ENCODE measurements at places on chromosomes 2 and 18.

DNA sequence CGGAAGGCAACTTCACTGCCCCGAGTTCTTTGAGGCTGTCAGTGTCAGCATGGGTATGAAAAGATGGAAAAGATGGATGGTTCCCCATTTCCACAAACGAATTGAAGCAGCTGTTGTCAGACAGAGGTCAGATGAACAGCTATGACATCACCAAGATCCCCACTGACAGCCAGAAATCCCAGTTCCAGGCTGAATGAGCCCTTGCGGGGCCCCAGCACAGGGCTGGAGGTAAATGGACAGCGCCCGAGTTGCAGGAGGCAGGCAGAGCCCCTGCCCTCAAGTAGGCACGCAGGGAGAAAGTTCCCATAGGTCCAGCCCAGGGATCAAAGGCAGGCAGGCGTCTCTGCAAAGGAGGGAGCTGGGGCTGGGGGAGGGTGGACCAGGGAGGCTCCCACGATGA lies 169.5 kb upstream of the AGAP1 start:
- no peak for DNase-seq

DNA sequence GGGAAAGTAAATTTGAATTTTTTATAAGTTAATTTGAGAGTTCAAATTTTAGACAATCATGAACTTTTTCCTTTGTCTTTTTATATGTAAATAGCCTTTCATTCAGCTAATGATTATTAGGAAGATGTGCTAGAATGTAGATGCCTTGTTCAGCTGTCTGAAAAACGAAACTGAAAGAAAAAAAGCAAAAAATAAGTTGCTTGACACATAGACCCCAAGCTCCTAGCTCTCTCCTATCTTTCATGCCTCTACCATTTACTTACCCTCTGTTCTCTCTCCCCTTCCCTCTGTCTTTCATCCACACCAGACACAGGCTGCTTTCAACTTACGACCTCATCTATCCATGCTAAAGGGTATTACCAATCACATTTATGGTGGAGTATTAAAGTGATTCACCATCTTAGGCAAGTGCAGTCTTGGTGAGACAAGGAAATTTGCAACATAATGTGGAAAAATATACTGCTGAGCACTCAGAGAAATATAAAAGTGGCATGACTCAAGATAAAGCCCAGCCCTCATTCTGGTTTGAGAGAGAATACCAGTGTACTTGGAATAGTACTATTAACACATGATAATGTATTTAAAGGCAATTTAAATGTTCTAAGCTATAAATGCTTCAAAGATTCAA lies 425.6 kb downstream of the SUCLG1 start:
- DNase-seq = no peak

DNA sequence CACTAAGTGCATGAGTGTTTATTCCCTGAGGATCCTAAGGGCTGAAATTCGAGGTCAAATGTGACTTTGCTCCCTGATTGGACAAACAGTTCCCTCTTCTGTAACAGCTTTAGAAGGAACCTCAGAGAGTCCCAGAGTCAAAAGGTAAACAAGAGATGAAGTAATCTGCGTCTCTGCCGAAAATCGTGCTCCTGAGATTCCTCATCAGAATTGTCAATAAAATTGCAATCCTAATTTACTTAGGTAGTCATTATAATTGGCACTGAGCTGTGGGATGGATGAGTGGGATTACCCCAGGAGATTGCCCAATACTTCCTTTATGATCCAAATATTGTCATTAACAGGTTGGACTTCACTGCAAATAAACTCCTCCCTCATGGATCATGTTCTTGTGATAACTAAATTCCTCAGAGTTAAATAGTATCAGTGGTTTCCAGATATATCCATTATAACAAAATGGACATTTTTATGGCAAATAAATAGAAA lies 907 bp upstream of the SUCLG1 start:
- no peak for DNase-seq

DNA sequence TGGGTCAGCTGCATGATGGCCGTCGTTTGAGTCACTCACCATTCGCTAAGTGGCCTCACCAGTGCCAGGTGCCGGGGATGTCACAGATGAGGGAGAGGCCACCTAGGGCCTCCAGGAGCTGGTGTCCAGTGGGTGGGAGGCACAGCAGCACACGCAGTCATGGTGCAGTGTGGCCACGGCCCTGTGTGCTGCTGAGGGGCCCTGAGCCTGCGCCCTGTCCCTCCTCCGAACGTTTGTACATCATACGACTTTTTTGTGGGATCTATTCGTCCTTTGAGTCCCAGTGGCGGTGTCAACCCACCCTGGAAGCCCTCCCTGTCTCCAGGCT lies 30.1 kb upstream of the ODC1 start:
- DNase-seq = no peak

DNA sequence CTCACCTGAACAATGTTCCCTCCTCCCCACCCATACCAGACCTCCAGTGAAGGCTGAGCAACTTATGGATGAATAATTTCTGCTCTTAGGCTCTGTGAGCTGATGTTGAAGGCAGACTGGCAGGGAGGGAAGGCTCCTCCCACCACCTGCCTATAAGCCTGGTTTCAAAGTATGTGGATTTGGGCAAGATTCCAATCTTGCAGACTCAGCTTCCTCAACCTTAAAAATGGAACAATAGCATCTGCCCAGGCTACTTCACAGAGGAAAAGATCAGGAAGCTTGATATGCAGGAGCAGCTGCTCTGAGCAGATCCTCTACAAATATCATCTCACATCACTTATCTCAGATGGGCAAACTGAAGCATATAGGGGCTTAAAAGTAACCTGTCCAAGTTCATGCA lies 112.2 kb downstream of the ZFP36L2 start:
- DNase-seq = no peak

- no peak for DNase-seq
Measured at GRCh38 chr2:164922134-164922533, 33.2 kb downstream of the SLC38A11 start.

- no peak for DNase-seq
Measured at GRCh38 chr2:160826496-160826895, 332.9 kb upstream of the RBMS1 start.

DNA sequence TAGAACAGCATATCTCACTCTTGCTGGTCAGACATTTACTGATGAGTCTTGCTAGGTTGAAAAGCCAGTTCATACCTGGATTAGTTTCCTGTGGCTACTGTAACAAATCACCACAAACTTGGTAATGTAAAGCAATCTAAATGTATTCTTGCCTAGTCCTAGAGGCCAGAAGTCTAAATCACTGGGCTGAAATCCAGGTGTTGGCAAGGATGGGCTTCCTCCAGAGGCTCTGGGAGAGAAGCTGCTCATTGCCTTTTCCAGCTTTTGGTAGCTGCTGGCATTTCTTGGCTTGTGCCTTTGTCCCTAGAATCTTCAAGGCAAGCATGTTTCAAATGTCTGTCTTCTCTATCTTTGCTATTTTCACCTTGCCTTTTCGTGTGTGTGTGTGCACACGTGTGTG lies 62.3 kb upstream of the MAP4K3 start:
- DNase-seq = no peak

DNA sequence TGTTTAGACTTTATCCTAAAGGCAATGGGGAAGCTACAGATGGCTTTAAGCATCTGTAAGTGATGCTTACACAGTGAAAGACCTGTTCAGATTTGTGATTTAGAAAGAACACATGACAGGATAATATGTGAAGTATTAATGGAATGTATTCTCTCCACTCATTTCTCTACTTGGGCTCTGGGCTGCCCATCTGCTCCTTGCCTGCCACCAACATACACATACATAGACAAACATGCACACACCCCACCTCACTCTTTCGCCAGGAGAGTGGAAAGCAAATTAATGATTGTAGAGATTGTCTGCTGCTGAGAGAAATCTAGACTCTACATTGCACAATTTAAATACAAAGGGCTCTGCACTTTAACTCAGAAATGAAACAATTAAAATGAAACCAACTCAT lies 61.0 kb upstream of the NFE2L2 start:
- no peak for DNase-seq

DNA sequence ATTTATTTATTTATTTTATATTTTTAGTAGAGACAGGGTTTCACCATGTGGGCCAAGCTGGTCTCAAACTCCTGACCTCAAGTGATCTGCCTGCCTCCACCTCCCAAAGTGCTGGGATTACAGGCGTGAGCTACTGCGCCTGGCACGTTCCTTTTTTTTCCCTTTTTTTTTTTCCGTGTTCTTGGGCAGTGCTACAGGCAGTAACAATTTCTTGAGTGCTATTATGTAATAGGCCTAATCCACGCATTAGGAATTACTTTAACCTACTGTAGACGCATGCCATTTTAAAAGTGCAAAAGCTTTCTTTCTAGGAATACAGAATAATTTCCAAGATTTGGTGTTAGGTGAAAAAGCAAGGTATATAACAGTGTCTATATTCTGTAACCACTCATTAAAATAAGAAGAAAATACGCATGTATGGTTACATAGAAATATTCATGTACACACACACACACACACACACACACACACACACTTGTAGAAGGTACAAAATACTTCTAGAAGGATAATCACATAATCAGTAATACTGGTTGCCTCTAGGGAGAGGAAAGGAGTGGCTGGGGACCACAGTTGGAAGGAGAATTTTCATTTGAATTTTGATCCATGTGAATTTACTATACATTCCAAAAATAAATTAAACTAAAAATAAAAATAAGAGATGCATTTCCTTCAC lies 92.3 kb downstream of the METTL8 start:
- DNase-seq = no peak

DNA sequence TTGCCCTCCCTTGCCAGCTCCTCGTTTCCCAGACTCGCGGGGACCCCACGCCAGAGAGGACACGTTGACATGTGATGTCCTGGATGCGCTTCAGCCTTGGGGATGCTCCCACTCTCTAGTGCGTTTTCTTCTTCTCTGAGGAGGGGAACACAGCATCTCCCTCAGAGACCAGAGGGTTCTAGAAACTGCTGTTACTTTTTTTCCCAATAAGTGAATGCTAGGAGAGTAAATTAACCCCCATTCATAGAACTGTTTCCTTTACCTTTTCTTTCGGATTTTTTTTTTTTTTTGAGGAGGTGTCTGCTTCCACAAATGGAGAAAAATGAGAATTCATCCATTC lies 370 bp upstream of the EFEMP1 start:
- no peak for DNase-seq

- no peak for DNase-seq
Measured at GRCh38 chr2:132593171-132593570, 76.8 kb downstream of the LYPD1 start.

- no peak for DNase-seq
Measured at GRCh38 chr18:63071701-63072141, 247.8 kb downstream of the BCL2 start.

- DNase-seq = no peak
Measured at GRCh38 chr18:48864876-48865275, 85.9 kb downstream of the SMAD7 start.

GRCh38 chr2:173903601-173904394 lies 61.4 kb downstream of the SP3 start:
- no peak for DNase-seq

GRCh38 chr2:218622606-218623365 lies 15.1 kb downstream of the PLCD4 start:
- DNase-seq = no peak

DNA sequence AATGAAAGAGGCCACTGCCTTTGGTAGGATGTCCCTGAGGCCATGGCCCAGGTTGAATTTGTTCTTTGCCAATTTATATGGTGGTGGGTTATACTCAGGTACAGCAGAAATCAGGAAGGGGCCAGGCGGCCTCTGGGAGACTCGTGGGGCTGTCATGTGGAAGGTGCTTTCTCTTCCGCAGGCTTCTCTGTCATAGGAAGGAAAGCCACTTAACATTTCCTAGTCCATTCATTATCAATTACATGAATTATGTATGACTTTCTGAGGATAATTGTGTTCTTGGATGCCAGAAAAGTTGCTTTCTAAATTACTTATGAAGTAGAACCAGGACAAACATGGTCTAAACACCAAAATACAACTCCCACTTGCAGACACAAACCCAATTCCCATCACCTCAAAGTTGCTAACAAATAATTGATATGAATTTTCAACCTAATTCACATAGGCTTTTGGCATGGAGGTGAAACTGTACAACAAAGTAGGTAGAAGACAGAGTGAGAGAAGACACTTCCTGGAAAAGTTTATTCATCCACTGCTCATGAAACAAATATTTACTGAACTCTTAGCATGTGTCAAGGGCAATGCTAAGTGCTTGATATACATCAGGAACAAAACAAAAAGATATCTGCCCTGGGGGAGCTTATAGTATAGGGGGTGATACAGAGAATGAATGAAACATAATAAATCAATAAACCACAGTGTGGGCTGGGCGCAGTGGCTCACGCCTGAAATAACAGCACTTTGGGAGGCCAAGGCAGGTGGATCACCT lies 50.5 kb upstream of the CHMP1B start:
- DNase-seq = no peak

GRCh38 chr2:179932786-179933185 lies 71.4 kb upstream of the ZNF385B start:
- no peak for DNase-seq

- no peak for DNase-seq
Measured at GRCh38 chr2:37619959-37620300, 51.5 kb downstream of the CDC42EP3 start.

GRCh38 chr2:182377467-182377866 lies 49.4 kb downstream of the PDE1A start:
- no peak for DNase-seq

DNA sequence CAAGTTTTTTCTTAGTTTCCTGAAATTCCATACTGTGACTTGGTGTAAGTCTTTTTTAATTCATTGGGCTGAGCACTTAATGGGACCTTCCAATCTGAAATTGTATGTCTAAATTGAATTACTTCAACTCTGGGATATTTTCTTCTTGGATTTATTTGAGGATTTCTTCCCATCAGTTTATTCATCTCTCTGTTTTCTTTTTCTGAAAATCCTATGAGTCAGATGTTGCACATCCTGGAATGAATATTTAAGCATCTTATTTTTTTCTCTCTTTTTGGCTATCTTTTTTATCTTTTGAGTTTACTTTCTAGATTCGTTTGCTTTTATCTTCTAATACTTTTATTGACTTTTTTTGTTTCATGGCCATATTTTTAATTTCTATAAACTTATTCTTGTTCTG lies 55.4 kb upstream of the ACYP2 start:
- no peak for DNase-seq

DNA sequence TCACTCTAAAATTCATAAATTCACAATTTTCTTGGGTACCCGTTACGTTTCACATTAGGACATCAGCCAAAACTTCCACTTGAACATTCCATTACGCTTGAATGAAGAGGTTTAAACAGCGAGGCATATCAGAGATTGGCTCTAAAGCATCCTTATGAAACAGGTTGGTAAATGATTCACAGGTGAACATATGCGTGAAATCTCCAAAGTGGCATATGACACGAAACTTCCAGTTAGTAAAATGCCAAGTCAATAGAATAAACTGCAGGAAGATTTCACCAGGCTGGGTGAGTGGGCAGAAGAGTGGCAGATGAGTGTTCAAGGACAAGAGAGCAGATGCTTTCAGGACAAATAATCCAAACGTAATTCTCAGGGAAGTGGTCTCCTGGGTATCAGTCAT lies 33.9 kb upstream of the GLS start:
- DNase-seq = no peak

DNA sequence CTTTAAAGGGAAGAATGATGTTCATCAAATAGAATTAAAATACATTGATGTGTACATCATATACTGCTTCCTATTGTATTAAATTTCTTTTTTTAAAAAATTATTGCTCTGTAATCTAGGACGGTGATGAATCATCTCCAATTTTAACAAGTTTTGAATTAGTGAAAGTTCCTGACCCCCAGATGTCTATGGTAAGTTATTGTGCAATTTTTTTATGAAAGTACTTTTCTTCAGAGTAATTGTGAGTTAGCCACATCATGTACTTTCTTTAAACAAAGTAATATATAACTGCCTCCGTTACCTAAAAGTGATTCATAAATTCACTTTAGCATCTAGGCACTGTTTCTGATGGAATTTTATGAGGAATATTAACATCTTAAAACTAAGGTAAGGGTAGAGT lies 38.1 kb downstream of the PIK3C3 start:
- no peak for DNase-seq
